Muscle of arm (tissue), 14 donors: ENCODE measurements at places on chromosomes 3 and 15.
A peak's percentile ranks its signal among the peaks of the same experiment; 100 is the strongest.

GRCh38 chr3:58223855-58224254 is 13.1 kb upstream of the DNASE1L3 start:
- no peak for DNase-seq

DNA sequence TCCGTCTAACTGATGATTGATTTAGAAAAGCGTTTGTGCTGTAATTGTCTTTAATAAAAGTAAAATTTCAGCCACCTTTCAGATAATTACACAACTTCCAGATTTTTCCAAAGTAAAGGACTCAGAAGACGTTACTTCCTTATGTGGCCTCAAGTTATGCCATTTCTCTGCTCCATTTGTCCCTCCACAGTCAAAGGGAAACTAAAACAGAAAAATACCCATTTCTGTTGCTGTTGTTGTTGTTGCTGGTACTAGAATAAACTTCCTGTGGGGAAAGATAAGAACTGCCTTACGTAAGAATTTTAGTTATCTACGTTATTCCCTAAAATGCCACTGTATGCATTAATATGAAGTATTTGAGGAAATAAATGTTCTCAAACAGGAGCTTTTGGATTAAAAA is 153.9 kb downstream of the P3H2 start:
- DNase-seq, result no peak

DNA sequence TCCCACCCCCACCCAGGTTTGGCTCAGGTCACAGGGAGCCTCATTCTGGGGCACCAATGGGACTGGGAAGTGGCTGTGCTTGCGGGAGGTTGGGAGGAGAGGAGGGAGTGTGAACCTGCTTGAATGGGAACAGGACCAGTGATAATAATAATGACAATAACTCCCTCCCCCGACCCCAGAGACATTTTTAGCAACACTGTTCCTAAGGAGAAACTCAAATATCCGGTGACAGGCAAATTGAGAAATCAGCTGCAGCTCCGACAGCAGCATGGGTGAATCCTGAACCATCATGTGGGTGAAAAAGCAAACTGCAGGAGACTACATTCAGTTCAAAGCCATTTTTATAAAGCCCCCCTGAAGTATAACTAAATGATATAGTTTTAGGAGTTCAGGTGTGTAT is 11.6 kb upstream of the RPL29 start:
- DNase-seq, result no peak

- no peak for DNase-seq
Measured at GRCh38 chr3:197064771-197065170, 35.2 kb upstream of the MELTF start.

DNA sequence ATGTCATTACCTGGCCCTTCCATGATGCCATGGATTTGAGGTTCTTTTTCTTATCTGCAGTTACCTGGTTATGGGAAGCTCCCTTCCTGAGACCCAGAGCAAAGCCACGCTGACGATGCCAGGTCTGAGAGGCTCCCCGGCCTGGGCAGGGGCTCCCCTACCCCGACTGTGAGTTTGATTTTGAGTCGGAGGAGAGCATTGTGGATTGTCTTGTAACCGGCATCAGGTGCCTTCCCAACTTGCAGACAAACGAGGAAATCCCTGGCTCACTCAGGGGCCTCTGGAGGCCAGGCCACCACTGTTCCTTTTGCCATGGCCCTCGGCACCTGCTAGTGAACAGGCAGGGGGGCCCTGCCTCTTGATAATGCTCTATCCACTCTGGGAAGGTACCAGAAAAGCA is 151.4 kb downstream of the ATP10A start:
- DNase-seq, result no peak

DNA sequence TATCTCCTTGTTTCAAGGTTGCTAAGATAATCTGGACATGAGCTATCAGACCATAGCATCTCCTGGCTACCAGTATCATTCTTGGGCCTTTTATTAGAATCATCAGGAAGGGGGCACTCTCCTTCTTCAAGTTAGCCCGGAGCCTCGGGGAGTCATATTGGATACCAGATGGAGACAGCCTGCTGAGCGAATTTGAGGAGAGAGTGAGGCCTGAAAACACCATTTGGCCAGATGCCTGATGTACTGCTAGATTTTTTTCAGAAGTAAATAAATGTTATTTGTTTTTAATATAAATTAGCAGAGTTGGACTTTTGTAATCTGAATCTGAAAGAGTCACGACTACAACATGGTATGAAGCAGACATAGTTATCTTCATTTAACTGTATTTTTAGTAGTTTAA is 848.6 kb downstream of the IGSF11 start:
- DNase-seq, result no peak

DNA sequence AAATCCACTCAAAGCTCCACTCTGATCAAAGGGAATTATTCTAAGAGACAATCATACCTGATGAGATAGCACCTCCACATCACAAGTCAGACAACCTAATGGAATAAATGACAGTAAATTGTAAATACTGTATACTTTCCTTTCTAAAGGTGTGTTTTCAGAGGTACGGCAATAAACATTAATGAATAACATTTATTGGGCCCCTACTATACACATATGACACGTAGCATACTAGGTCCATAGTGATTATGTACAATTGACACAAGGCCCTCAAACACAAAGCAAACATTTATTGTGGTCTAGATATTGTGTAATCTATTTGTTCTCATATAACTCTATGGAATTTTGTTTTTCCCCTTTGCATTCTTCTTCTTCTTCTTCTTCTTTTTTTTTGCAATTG is 429.8 kb downstream of the FOXP1 start:
- DNase-seq, result no peak

- no peak for DNase-seq
Measured at GRCh38 chr3:46655271-46655670, 38.2 kb downstream of the ALS2CL start.

DNA sequence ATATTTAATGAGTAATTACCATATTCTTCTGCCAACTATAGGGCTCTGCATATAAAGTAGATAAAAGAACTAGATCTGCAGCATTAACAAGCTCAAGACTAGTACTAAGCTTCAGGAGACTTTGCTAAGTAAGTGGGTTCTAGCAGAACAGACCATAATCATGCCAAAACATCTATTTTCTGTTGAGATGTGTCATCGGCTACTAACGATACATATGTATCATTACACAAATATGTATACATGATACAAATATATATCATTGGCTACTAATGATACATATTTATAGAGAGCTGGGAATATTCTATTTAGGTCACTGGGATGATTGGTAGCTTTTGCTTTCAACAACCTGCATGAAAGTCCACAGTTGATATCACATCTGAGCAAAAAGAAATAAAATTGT is 185.8 kb upstream of the DCBLD2 start:
- DNase-seq, result no peak

- no peak for DNase-seq
Measured at GRCh38 chr15:31211353-31211752, 109.8 kb upstream of the TRPM1 start.

GRCh38 chr3:7543294-7543880 is 682.5 kb downstream of the GRM7 start:
- no peak for DNase-seq

DNA sequence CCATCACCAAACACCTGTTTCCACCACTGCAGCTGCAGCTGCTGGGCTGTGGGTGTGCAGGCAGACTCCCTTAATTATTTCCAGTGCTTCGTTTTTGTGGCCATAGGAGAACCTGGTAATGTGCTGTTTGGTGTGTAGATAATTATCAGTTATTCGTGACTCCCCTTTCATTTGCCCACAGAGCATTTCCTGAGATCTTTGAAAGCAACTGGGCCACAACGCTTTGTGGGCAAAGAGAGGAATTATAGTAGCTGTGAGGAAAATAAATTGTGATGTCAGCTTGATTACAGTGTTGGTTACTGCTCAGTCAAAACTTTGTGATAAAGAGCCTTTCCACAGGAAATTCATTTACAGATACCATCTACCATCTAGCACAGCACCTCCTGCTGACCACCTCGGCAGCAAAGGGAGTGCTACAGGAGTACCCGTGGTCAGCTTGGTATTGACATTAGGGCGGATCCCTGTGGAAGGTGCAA is 193.3 kb upstream of the SLCO3A1 start:
- DNase-seq, result no peak

GRCh38 chr3:54257125-54257720 is 134.9 kb downstream of the CACNA2D3 start:
- no peak for DNase-seq

- DNase-seq, result no peak
Measured at GRCh38 chr3:72254483-72254882, 469.5 kb upstream of the PROK2 start.

DNA sequence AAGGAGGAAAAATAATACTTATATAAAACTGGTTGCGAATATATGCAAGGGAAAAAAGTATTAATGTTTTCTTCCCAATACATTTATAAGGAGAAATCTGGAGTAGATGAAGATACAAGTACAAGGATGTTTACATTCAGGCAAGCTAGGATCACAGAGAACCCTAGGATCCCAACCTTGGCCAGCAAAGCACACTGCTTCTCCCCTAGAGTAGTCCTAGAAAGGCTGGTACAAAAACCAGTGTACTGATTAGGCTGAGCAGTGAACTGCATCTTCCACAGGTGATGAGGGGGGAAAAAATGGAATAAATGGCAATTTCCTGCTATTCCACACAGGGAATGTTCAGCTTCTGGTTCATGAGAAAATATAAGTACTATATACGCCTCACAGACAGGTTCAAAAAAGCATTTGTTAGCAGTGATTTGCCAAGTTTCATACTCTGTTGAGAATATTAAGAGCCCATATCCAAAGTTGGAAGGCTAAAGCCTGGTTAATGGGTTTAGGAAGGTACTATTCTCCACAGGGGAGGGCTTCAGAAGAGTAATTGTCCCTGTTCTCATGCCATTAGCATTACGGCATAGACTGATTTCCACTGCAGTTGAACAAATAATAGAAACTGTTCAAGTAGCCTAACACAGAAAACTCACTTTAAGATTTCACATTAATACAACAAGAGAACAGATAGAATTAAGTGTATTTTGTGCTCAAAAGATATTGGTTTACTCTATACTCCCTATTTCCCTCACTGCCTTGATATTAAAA is 10.4 kb upstream of the NMB start:
- no peak for DNase-seq

- DNase-seq, result no peak
Measured at GRCh38 chr3:60423556-60423955, 827.7 kb downstream of the FHIT start.

GRCh38 chr15:72534523-72534922 is 60.4 kb downstream of the ARIH1 start:
- DNase-seq, result no peak

DNA sequence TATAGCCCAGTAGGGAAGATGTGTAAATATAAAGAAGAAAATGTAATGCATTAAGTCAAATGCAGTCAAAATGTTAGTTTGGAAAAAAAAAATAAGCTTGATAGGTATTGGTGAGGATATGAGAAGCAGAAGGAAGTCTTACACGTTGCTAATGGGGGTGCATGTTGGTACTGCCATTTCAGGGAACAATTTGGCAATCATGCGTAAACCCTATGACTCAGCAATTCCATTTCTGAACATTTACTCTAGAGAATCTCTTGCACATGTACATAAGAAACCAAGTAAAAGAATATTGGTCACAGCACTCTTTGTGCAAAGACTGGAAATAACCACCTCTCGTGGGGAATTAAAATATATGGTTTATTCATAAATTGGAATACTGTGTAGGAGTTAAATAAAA is 35.5 kb upstream of the TIMP4 start:
- DNase-seq, result peak; percentile 7

- no peak for DNase-seq
Measured at GRCh38 chr3:162945626-162946025, 1449.0 kb downstream of the OTOL1 start.
